ENCODE measurements at places on chromosomes 1 and 21.
A peak's percentile ranks its signal among the peaks of the same experiment; 100 is the strongest.

DNA sequence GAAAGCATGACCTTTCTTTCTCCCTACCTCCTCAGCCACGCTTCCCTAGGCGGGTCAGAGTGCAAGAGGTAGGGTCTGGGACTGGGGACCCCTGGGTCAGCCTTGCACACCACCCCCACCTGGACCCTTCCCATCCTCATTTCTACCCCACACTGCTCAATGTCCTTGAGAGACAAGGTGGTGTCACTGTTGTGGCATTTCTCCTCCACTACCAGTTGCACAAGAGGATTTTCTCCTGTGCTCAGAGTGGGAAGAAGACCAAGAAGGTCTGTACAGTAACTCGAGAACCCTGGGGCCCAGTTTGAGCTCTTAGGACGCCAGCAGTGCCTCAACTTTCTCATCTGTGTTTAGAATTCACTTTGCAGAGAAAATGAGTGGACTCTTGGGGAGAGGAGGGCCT is 49.4 kb upstream of the CD34 start:
- DNase-seq, result no peak

DNA sequence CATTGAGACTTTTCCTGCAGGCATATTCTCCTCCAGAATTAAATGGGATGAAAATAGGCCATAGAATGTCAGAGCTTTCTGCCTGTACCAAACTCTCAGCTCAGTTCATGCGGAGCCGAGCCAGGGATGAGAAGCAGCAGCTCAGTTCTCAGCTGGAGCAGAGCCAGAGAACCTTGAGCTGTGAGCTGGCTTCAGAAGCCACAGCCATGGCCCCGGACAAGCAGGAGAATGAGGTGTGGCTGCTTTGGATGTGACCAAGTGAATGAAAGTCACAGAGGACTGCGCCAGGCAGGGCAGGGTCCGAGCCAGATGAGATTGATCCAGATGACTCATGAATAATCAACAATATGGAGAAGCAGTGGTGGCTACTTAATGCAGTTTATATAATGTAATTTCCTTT is 633.8 kb downstream of the NCAM2 start:
- no peak for DNase-seq

DNA sequence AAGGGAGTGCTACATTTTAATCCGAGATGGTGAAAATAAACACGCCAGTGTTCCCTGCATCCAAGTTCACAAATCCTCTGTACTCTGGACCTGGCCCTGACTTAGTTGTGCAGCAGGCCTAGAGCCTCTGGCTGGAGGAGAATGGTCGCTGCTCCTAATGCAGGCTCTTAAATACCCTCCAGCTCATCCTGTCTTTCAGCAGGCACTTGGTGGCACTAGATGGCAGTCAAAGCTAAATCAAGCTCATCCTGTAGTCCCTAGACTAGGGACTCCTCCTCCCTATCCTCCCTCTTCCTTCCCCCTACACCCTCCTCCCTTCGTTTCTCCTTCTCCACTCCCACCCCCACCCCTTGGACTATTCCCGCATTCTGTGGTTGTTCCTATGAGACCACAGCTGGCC is 41.6 kb upstream of the MTR start:
- peak; percentile 6 for DNase-seq

DNA sequence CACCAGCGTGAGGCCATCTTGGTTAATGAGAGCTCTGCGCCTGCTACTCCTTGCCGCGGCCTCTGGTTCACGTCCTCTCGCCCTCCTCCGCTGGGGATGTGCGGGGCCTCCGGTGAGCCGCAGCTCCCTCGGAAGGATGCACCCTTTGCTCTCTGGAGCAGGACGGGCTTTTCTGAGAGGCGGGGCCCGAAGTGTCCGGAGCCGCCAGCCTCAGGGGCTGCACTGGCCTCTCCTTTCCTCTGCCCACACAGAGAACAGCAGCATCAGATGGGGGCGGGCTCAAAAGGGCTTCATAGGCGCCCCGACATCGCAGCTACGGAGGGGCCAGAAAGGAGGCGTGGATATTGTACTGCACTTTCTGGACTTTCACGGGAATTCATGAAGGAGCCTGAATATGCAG is 284.7 kb downstream of the CAMTA1 start:
- no peak for DNase-seq

DNA sequence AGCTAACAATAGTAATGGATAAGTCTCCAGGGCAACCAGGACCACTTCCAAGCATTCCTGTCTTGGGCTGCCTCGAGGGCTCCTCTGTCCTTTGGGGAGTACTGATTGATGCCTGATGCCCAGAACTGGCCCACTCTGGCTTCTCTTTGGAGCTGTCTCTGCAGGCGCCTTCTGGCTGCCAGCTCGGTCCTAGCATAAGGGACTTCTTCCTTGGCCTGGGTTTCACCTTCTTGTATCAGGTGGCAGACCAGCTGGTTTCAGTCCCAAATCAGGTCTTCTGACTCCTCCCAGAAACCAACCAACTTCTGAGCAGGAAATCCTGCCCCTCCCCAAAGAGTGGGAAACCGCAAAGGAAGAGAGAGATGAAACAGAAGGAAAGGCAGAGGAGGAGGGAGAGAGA is 10.6 kb downstream of the G0S2 start:
- no peak for DNase-seq

GRCh38 chr21:35764586-35764985 is 295.7 kb downstream of the SETD4 start:
- DNase-seq, result no peak

DNA sequence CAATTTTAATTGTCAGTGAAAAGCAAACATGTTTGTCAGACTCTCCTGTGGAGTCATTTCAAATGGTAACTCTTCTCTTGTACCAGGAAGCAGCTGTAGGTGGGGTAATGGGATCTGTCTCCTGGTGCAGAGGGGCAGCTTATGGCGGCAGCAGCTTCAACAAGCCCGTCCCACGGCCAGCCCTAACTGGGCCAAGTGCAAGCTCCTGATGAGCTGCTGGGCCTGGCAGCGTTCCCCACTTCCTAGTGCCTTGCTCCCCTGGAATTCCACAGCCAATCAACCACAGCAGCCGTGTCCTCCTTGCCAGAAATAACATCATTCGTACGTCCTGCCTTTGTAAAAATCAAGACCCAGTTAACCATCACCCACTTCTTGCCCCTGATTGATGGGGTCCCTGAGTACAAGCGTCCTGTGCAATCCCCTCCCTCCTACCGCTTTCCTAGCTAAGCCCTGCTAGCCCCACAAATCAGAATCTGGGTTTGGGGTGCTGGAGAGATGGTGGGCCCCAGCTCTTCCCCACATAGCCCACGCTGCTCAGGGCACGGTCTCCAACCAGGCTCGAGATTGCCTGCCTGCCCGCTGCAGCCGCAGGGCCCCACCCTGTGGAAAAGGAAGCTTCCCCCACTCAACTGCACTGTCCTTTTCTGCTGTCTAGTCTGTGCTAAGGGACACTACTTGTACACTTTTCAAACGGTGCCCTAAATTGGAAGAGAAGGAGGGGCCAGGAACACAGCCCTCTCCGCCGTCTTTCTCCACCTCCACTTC is 61.2 kb downstream of the TOR1AIP2 start:
- DNase-seq, result no peak

DNA sequence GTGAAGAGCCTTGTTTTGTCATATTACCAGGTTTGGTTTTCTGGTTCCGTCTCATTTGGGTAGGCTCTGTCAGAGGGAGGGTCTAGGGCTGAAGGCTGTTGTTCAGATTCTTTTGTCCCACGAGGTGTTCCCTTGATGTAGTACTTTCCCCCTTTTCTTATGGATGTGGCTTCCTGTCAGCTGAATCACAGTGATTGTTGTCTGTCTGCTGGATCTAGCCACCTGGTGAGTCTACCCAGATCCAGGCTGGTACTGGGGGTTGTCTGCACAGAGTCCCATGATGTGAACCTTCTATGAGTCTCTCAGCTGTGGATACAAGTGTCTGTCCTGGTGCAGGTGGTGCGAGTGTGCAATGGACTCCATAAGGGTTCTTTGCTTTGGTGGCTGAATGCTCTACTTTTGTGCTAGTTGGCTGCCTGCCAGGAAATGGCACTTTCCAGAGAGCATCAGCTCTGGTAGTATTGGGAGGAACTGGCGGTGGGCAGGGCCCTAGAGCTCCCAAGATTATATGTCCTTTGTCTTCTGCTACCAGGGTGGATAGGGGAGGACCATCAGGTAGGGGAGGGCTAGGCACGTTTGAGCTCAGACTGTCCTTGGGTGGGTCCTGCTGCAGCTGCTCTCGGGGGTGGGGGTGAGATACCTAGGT is 246.0 kb downstream of the RYR2 start:
- no peak for DNase-seq

DNA sequence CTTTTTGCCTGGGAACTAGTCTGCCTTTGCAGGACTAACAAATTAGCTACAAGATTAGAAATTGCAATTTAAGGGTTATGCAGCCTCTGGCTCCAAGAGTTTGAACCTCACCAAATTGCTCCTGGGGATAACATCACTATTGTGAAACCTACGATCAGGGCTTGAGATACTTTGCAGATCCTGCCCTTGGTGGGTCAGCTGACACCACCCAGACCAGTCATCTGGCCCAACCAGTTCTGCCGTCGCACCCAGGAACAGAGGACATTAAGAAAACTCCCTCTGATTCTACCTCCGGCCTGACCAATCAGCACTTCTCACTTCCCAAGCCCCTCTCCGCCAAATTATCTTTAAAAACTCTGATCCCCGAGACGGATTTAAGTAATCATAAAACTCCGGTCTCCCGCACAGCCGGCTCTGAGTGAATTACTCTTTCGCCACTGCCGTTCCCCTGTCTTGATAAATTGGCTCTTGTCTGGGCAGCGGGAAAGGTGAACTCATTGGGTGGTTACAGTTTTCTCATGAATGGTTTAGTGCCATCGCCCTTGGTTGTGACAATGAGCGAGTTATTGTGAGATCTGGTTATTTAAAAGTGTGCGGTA is 32.9 kb upstream of the B3GALT5 start:
- no peak for DNase-seq

DNA sequence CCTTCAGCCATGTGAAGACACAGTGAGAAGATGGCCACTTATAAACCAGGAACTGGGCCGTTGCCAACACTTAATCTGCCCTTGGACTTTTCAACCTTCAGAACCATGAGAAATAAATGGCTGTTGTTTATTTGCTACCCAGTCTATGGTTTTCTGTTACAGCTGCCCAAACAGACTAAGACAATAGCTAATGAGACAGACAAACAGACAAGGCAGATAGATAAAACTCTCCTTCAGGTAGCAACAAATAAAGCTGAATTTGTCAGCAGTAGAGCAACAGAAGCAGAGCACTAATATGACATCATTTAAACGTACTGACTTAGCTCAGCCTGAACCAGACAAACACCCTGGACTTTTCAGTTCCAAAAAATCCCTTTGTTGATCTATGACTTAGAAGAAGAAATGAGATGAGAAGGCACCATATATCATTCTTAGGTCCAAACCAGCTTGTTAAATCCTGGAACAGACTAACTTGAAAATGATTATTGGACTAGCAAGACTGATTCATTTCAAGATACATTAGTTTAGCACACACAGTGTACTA is 27.0 kb downstream of the ZZZ3 start:
- DNase-seq, result no peak

DNA sequence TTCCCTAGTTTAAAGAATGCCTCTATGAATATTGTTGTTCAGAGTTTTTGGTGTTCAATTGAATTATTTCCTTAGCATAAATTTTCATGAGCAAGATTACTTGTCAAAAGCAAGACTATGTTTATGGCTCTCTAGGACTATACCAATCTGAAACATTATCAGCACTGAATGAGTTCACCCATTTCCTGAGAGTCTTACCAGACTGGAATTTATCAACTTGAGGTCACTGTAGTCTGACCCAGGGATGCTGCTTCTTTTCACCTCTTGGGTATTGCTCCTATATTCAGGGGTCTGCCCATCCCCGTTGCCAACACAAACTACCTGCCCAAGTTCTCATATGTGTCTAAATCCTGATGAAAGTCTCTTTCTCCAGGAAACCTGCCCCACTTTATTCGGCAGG is 42.6 kb downstream of the OPTC start:
- no peak for DNase-seq

DNA sequence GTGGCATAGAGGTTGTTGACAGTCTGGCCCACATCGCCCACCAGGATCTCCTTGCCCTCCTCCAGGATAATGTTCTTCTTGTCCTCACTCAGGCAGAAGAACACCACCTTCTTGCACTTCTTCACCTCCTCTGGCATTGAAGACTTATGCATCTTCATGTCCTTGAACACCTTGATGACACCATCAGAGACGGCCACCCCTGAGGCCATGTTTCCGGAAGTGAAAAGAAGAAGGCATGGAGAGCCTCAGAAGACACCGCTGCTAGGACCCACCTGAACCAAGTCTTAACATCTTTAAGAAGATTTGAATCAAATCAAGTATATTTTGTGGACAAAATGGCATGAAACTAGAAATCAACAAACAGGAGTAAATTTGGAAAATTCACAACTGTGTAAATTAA is 56.2 kb downstream of the C1orf185 start:
- DNase-seq, result no peak

DNA sequence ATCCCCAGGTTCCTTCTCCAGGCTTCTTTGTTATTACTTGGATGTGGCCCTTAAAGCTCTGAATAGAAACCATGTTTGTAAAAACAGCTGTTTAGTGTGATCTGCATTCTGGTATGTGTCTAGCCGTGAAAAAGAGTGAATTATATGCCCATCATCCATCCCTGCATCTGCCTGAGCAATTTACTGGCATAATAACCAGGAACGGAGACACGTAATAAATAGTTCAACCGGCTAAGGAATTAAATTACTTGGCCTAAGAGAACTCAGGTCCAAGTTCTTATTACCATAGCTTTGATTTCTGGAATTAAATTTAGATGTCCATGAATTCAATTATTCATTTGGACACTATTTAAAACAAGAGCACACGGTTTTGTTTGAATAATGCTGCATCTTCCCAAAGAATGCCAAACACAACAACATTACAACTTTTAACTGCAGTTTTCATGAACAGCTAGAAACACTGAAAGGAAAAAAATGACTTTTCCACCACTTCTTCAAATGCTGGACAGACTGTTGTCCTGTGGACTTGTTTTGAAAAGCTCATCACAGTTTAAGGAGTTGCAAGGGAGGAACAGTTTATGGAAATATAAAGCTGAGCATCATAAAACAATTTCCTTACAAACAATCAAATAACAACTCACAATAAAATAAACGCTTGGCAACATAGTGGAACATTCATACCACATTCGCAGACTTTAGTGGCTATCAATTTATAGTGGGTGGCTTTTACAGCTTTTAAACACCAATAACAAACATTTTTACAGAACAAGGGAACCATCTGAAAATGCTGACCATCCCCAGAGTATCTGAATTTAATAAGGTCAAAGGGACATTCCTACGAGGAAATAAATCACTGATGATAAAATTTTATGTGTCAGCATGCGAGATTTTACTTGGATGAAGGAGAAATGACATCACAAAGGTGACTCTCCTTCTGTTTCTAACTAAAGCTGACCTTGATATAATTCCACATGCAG is 144.7 kb downstream of the APP start:
- no peak for DNase-seq

Measured in T-helper 1 cell (primary cell).